T-helper 22 cell (primary cell): ENCODE measurements at places on chromosomes 2 and 18.

DNA sequence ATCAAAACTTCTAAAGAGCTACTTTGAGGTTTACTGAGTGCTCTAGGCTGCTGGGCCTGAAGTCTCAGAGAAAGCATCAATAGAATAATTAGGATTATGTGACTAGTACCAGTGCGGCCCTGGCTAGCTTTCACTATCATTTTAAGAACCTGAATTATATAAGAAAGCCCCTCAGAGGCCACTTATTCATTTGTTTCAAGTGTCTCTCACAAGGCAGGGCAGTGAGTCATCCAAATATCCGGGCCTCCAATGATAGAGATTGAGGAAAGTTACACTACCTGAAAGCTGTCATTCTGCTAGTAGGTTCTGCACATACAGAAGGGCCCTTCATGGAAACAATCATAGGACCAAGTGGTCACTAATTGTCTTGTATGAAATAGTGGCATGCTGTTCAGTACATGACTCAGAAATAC is 193.1 kb downstream of the L3MBTL4 start:
- no peak for DNase-seq

- no peak for DNase-seq
Measured at GRCh38 chr2:50196775-50197480, 835.0 kb downstream of the NRXN1 start.

GRCh38 chr2:36478332-36478738 is 119.6 kb downstream of the FEZ2 start:
- DNase-seq: no peak

- no peak for DNase-seq
Measured at GRCh38 chr2:174026122-174026845, 61.1 kb upstream of the SP3 start.

- DNase-seq: no peak
Measured at GRCh38 chr2:138475277-138475776, 26.2 kb upstream of the SPOPL start.

GRCh38 chr2:122858813-122859212 is 1103.4 kb downstream of the TSN start:
- DNase-seq: no peak

DNA sequence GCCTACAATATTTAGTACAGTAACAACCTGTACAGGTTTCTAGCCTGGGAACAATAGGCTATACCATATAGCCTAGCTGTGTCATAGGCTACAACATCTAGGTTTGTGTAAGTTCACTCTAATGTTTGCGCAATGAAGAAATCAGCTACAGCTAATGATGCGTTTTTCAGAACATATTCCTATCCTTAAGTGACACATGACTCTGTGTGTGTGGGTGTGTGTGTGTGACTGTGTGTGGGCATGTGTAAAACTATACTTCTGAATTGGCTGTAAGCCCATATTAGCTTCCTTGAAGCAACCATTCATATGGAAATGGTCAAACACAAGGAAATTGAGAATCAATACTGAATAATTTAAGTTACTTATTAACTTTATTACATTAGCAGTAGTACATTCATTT is 120.8 kb upstream of the SULT1C3 start:
- DNase-seq: no peak

- DNase-seq: no peak
Measured at GRCh38 chr2:185567940-185568339, 170.7 kb upstream of the FSIP2 start.

GRCh38 chr2:10544252-10544651 is 96.1 kb upstream of the ODC1 start:
- peak; percentile 49 for DNase-seq

DNA sequence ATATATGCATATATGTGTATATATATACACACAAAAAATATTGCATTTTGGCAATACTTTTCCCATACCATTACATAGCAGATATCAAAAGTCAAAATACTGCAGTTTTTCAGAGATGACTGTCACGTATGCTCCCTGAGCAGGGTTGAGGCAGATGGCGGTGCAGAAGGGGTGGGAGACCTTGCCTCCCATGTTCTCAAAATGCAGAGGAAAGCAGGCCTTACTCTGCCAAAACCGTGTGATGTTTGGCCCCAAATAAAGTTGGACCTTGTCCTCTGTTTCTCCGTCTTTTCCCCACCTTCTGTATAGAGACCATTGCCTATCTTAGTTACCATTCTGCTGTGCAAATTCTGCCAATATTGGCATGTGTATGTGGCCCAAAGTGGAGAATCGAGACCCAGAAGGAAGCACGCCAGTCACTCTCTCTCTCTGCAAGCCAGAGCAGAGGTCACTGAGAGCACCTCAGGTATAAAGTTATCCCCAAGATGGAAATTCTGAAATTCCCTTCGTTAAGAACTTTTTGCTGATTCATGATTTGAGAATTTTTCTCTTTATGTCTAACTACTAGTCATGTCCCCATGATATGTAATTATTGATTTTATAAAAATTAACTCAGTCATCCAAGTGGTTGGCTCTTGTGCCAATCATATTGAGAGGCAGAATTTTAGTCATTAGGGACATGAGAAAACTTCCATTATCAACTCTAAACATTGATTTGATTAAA is 898.8 kb downstream of the EPHA4 start:
- DNase-seq: no peak

GRCh38 chr2:209425471-209426071 is 1.7 kb downstream of the MAP2 start:
- no peak for DNase-seq

DNA sequence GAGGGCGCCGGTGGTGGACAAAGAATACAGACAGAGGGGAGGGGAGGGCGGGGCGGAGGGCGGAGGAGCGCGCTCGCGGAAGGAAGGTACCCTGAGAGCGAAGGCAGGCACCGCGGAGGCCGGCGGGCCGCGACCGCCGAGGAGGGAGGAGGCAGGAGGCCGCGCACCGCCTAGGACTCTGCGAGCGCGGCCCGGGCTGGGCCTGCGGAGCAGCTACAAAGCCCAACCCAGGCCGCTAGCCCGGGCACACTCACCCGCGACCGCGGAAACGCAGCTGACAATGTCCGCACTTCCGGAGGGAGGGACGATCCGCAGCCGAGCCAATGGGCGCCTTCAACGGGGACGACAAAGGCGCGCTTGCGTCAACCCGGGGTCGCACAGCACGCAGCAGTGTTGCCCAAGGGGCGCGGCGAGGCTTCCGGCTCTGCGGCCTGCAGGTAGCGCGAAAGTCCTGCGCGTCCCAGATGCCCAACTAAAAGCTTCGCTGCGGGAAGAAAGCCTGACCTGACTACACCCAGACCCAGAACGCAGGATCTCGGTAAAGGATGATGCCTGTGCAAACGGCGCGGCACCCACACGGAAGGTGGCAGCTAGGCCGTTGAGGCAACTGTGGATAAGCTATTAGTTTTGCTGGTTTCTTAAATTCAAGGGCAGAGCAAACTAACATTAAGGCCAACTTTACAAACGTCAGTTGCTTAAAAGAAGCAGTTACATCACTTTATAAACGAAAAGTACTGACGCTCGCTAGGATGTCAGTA is at the start of gene C18orf32:
C18orf32 (minus strand) TSS at position 282 of the 758 bp plus-strand sequence. CDS start 3,486 bp downstream, outside the sequence.
- peak; percentile 92 for DNase-seq

DNA sequence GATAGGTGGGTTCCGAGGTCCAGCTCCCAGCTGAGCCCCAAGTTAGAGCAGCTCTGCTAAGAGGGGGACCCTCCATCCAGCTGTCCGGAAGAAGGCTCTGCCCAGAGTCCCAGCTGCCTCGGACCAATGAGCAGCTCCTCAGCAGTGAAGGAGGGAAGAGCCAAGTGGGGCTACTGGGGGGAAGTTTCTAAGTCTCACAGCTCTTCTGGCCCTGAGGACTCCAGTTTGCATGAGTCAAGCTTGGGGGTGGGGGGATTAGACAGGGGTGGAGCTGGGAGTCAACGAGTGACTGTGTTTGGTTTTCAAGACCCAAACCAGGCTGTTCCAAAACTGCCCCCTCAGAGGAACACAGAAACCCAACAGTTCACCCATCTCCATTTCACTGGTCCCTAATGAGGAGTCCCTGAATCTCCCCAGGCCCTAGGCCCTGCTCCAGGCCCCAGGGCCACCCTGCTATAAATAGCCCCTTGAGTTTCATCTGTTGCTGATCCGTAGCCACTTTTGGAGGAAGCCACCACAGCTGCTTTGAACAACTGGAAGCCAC is 100.9 kb downstream of the TNS1 start:
- no peak for DNase-seq

DNA sequence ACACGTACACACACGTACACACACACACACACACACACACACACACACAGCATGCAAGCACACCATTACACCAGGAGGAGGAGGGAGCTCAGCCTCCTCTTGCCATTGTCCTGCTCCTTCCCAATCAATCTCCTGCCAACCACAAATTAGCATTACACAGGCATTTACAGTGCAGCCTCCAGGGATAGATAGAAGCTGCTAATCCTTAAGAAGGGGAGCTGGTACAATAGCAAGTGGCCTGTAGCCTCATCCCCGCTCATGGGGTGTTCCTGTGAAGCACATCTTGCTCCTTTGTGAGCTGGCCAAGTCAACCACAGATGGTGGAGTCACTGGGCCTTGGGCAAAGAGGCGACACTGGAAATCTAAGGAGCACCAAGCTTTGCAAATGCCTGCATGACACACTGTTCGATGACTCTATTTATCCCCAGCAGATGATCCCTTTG is 110.3 kb upstream of the PKDCC start:
- no peak for DNase-seq

DNA sequence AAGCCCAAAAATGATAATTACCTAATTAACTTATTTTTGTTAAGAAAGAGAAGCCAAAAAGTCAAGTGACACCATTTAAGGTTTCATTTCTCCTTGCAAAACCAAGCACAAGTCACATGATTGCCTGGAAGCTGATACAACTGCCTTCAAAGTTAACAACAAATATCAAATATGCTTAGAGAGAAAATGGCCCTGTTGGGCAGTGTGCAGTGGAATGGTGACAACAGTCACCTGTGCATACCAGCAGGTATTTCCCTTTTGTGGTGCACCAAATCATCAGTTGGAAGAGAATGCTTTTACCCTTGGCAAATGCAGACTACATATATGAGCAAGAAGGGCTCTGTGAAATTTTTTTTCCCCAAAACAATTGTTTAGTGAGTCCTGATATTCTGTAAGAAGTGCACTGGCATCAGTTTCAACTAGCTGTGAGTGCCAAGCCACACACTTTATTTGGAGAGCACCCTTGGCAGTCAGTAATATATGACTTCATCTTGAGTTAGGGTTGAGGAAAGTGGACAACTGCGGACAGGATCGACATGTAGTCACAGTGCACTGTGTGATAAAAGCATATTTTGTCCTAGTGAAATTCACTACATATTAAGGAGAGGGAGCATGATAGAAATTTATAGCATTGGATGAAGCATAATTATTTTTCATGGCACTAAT is 74.9 kb upstream of the DOCK10 start:
- DNase-seq: no peak

DNA sequence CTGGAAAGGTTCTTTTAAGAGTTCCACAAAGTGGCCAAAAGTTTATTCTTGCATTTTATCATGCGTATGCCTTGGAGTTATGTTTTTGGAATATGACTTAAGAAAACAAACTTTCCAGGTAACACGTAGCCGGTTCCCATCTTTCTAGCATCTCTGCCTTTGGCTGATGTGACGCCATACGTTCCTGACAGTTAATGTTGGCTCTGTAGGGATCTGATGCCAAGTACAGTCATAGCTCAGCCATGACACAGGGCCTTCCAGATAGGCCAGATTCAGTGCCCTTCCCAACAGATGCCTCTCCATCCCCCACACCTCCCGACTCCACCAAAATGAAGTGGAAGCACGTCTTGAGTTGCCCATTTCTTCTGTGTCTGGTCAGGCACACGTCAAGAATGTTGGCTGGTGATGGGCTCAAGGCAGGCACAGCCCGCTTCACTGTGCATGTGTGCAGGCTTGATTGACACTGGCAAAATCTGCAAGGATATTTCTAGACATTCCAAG is 51.0 kb upstream of the THOC1 start:
- no peak for DNase-seq

DNA sequence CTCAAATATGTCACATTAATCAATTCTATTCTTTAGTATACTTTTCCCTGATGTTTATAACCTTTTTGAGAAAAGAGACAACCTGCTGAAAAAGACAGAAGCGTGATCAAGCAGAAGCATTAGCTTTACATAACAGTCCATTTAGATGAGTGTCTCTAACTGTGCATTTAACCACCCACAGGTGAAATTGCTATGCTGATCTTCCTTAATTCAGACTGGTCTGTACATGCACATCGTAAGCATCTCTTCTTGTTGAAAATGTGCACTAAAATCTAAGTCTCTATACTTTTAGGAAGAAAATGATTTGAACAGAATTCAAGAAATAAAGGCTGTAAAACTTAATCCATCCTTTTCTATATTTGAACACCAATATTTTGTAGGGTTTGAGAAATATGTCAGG is 794.4 kb upstream of the FSHR start:
- DNase-seq: no peak

- no peak for DNase-seq
Measured at GRCh38 chr2:47506436-47506835, 103.5 kb downstream of the MSH2 start.

DNA sequence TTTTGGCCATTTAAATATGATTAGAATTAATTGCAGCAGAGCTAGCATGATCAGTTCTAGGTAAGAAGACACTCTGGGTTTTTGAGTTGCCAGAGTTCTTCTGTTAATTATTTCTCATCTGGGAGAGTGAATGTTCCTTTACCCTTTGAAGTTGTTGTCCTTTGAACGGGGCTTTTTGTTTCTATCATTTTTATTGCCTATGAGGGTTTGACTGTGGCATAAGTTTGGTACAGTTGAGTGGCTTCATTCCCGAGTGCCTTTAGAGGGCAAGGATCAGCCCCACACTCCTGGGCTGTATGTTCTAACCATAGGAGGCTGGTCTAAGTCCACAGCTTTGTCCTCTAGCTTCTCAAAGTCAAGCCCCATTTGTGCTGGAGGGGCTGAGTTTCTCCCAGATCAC is 804.3 kb downstream of the KCNJ3 start:
- DNase-seq: no peak

GRCh38 chr2:222561817-222562645 is 93.9 kb downstream of the FARSB start:
- DNase-seq: no peak

DNA sequence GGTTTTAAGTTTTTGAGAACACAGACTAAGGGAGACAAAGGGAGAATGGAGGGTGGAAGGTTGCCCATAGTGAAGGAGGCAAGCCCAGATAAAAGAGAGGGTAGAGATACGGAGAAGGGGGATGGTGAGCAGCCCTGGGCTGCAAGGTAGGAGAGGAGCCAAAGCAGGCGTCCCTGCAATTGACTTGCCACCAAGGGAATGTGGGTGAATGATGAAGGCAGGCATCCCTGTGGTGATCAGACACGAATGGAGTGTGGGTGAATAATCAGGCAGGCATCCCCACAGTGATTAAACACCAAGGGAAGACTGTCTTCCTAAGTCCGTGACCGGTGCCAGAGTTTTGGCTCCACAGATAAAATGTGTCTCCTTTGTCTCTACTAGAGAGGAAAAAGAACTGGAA is 16.5 kb upstream of the ALPK2 start:
- DNase-seq: no peak

- DNase-seq: no peak
Measured at GRCh38 chr2:226410247-226410835, 389.3 kb downstream of the IRS1 start.
